Heart right ventricle (tissue), 16 donors: ENCODE measurements at places on chromosomes 6 and 20. TPM values are rescaled to one million over a fixed set of nuclear protein-coding genes. Genes with fewer than 3 reads are reported as not detected.
A peak's percentile ranks its signal among the peaks of the same experiment; 100 is the strongest.

GRCh38 chr6:4775494-4776130 is 592 bp upstream of the CDYL start:
- peak; percentile 80 for DNase-seq

DNA sequence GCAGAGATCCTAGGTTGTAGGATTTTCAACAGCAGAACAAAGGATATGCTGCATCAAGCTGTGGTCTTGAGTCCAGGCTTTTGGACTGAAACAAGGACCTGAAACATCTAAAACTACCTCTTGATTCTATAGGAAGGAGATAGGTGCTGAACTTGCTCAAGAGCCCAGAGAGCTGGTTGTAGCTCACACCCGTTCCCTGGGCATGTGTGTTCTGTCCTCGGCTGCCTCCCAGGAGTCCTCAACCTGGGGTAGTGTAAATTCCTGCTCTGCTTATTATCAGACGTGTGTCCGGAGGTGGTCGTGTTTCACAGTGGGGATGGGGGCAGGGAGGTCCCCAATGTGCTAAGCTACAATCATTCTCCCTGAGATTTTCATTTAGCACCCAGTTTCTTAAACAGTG is 4.8 kb downstream of the NOP56 start:
- DNase-seq, result no peak

- DNase-seq, result no peak
These were observed 11.6 kb upstream of the STX16 start for GRCh38 chr20:58639182-58640146.

DNA sequence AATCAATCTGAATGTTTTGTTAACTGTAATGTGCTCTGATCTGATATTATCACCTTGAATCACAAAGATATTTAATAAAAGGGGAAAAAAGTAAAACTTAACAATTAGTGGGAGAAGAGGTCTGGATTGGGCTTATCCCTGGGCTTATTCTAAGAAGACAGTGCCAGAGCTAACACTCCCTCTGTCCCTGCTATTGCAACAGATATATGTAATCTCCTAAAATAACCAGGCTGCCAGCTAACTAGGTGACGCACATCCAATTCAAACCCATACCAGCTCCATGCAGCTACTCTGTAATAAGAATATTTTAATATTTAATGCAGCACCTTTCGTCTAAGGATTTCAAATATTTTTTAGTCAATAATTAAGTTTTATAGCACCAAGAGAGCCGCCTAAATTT is 330.1 kb upstream of the MARCKS start:
- no peak for DNase-seq

DNA sequence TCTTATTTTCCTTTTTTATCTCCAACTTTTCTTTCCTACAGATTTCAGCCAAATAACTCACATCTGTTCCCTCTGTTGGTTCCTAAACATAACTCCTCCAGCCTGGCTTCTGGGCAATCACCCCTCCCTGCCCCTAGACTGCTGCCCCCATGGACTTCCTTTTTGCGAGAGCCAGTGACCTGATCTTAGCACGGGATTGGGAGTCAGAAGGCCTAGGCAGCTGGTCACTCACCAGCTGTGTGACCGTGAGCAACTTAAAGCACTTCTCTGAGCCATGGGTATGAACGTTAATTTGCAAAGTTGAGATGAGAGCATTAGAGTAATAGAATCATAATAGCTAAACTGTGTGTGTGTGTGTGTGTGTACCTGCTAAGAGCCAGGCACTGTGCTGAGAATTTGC is 4.5 kb upstream of the MMP9 start:
- DNase-seq, result peak; percentile 20

GRCh38 chr6:133983099-133983939 is 30.3 kb downstream of the TBPL1 start:
- no peak for DNase-seq

- DNase-seq, result no peak
These were observed 45.6 kb downstream of the ARID1B start for GRCh38 chr6:156822747-156823206.

DNA sequence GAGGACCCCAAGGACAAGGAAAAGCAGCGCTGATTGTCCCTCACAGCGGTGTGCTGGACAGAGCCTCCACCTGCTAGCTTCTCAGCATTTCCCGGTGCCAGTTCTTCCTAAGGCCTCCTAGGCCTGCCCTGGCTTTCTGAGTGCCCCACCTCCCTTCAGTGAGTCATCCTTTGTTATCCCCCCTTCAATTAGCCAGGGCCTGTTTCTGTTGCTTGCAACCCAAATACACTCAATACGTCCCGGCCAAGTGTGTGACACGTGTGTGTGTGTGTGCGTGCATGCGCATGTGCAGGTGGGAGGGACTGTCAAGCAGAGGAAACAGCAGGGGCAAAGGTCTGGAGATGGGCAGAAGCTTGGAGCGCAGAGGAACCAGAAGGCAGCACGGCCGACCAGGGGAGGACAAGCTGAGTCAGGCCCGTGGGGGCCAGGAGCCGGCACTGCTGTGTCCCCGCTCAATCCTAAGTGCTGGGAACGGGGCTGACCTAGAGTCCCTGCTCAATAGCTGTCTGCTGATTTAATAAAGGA is 159.8 kb downstream of the PREX1 start:
- no peak for DNase-seq

- DNase-seq, result no peak
These were observed 34.1 kb upstream of the SPACA1 start for GRCh38 chr6:88013554-88013953.

DNA sequence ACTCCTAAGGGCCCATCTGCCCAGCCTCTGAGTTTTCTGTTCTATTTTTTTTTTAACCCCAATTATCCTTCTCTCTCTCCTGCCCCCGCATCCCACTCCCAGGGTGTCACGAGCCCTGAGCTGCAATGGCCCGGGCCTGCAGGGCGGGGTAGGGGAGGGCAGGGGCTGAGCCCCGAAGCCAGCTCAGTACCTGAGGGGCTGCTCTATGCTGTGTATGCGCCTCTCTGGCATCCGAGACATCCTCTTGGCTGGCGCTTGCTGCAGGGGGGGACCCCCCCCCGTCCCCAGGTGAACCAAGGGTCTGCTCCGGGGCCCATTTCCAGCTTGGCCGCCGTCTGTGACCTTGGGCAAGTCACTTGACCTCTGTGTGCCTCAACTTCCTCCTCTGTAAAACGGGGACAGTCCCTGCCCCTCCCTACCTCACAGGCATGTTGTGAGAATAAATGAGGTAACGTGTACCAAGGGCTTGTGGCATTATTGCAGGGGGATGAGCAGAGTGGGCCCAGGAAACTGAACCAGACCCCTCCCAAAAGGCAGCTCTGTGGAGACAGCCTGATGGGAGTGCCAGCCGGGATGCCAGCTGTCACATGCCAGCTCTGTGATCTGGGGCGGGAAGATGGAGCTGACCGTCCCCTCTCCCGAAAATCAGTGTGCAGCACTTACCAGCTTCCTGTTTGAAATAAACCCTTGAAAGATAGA is 13.0 kb upstream of the MYL9 start:
- no peak for DNase-seq

DNA sequence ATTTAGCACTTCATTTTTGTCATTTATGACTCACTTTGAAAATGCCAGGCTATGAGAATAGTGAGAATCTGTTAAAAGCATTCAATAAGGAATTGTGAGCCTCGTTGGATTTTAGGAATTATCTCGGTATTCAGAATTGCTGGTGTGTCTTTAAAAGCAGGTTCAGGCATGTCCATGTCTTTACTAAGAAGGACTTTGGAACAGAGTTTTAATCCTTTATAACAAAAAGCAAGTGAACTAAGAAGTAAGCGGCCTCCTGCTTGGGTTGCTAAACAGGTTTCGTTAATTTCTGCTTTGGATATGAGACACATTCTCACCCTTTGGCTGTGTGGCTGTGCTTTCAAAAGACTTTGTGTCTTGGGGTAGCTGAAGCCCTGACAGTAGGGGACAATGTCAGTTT is 74.9 kb downstream of the IGF2R start:
- no peak for DNase-seq

GRCh38 chr6:42441697-42442081 is 10.0 kb downstream of the TRERF1 start:
- no peak for DNase-seq

DNA sequence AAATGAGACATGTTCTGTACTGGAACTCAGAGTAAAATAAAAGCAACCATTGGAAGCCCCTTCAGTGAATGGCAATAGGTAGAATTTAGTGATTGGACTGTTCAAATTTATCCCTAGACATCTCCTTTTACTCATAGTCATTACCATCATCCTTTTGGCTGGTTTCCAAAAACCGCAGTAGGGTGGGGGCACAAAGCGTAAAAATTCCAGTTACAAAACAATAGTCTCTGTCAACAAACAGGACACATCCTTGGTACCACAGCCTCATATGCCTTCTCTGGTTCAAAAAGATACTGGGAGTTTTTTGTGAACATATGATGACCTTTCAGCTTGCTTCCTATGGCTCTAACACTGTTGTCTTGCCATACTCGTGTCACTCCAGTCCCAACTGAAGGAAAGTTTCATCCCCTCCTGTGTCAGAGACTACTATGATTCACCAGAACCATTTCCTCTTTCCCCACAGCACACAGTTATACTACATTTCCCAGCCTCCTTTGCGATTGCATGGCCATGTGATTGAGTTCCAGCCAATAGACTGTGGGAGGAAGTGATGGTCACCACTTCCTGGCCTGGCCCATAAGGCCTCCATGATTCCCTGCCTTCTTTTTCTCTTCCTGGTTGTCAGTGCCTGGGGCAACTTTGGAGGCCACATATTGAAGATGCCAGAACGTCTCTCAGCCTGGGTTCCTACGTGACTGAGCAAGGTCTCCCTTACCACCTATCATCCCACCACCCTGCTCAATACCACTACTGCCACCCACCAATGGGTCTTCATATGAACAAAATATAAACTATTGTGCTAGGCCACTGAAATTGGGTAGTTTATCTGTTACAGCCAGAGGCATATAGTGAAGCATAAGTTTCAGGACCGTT is 162.4 kb downstream of the ID4 start:
- no peak for DNase-seq

DNA sequence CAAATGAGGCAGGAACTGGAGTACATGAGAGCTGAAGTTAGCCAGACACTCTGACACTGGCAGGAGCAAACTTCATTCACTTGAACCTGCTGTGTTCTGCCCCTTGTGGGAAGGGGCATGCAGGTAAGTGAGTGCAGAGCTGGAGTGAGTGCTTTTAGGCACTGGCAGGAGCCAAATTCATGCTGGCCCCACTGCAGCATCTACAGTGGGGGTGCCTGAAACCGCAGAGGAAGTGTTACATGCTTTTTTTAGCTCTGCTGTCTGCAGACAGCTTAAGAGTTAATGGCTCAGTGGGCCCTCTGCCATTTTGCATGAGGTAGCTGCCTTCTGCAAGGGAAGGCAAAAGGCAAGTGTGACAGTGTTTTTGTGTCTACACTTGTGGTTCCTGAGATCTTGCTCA is 167.9 kb upstream of the SYNCRIP start:
- no peak for DNase-seq

DNA sequence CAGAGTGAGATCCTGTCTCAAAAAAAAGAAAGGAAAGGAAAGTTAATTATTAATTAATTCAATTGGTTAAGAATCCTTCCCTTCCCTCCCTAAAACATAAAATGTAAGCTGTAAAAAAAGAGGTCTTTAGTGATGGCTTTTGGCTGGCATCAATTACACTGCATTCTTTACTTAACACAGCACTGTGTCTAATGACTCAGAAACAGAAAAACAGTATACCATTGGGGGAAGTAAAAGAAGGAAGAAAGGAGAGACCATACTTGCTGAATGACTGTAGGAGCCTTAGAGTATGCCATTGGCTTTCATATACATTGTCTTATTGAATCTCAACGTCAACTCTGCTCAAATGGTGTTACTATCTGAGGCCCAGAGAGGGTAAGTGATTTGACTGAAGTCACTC is 18.3 kb upstream of the CITED2 start:
- no peak for DNase-seq

GRCh38 chr20:63587776-63588591 is 13.9 kb upstream of the HELZ2 start:
- no peak for DNase-seq

DNA sequence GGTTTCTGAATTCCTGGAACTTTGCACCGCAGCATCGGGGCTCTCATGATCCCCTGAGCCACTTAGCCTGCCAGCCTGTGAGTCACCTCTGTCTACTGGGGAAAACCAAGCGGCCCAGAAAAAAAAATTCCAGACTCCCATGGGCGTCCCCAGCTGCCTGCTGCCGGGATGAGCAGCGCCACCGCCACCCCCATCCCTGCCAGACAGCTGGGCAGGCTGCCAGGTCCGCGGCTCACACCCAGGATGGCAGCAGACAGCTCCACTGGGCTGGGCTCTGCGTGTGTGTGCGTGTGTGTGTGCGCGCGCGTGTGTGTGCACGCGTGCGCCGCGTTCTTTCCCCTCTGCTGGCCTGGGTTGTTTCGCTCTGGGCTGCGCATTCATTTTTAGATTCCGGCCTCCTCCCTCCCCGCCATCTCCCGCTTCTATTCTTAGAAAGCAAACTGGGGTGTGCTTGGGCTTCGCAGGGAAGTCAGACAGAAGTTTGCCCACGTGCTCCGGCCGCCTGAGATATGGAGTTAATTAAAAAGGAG is 38.9 kb upstream of the PMEPA1 start:
- DNase-seq, result peak; percentile 85

DNA sequence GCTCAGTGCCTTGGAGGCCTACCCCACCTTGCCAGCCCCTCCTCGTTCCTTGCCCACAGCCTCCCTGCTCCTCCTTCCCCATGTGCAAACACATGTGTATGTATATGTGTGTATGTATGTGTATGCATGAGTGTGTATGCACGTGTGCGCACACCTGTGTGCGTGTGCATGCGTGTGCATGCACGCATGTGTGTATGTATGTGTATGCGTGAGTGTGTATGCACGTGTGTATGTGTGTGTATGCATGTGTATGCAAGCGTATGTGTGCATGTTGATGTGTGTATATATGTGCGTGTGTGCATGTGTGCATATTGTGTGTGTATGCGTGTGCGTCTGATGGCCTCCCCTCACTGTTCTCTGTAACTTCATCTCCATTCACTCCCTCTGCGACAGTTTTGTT is 74.7 kb downstream of the SRC start:
- DNase-seq, result no peak

DNA sequence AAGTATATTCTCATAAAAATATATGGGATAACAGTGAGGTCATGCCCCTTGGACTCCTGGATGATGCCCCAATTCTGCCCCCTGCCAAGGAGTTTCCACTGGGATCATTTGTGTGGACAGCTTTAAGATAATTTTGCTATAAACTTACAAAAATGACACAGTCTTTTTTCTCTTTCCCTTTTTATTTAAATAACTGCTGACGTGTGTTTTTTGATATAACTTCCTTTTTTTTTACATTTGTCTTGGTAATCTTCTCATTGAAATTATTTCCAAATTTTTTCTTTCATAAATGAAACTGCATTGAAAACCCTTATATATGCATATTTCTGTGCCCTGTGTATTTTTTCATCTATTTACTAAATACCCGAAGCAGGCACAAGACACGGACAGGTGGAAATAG is 31.3 kb downstream of the CST9L start:
- no peak for DNase-seq

The TMC2 gene
- polyA plus RNA-seq, result not detected

The DEF6 gene
- 1.7 TPM for polyA plus RNA-seq

The F13A1 gene
- polyA plus RNA-seq, result 23.3 TPM

The DDO gene
- polyA plus RNA-seq, result 7.6 TPM

The POU3F2 gene
- not detected for polyA plus RNA-seq

The C6orf141 gene
- polyA plus RNA-seq, result 0.62 TPM

The CCM2L gene
- polyA plus RNA-seq, result 12.9 TPM

The MATN4 gene
- polyA plus RNA-seq, result not detected

The PDYN gene
- polyA plus RNA-seq, result not detected

The MUCL3 gene
- not detected for polyA plus RNA-seq

The FRMD1 gene
- 0.12 TPM for polyA plus RNA-seq

The RAB5IF gene
- polyA plus RNA-seq, result 120 TPM

The MYBL2 gene
- polyA plus RNA-seq, result 0.17 TPM

The RBM38 gene
- polyA plus RNA-seq, result 104 TPM

The PPP1R3G gene
- 5.5 TPM for polyA plus RNA-seq

The SMPDL3A gene
- 5.4 TPM for polyA plus RNA-seq

The TAAR9 gene
- polyA plus RNA-seq, result not detected

The ESR1 gene
- 0.09 TPM for polyA plus RNA-seq
